ENCODE measurements at places on chromosomes 12 and 14.

DNA sequence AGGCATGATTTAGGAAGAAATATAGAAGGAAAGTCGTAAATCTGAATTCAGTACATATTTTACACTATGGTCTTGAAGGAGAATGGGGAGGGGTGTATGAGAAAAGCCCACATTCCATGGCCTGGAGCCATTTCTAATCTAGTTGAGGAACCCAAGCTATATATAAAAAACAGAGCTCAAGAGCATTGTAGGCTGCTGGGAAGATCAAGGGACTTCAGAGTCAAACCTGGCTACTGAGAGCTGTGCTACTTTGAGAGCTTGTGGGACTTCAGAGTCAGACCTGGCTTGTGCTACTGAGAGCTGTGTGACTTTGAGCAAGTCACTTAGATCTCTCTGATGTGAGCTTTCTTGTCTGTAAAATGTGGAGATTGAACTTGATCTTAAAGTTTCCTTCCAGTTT lies 58.7 kb downstream of the TBK1 start:
- no peak for DNase-seq

GRCh38 chr12:69070319-69071090 lies 137.5 kb upstream of the CPM start:
- DNase-seq = peak; percentile 47

- DNase-seq = no peak
Measured at GRCh38 chr14:88605594-88605993, 42.8 kb downstream of the ZC3H14 start.

DNA sequence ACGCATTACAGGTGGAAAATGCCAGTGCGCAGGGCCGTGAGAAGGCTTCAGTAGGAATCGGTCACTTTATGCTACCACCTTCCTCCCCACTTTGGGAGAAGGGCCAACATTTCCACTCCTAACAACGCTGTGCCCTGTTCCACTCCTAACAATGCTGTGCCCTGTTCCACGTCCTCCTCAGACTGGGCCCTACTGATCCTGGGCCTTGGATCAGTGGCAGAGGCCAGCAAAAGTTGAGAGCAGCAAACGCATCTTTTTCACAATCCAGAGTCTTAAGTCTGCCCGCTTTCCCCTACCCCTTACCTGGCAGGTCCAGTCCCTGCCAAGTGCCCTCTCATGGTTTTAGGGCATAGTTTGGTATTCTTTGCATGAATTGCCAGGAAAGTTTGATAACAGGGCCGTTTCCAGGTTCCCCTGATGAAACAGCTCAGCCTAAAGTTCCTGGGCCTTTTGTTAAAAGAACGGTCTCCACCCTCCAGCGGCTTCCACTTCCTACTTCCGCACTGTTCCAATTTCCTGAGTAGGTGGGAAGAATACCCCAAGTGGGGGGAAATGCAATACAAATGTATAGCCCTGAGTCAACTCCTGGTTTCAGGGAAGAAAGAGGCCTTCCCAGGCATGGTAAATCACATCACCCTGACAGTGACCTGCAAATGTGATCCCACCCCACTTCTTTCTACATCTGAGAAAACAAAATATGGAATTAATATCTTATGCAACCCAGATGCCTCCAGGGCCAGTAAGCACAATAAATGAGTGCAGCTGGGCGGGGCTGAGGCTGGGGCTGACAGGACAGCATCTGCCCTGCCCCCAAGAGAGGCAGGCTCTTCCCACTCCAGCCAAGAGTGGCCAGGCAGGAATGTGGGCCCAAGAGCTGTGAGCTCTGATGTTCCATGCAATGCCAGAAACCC lies 15.0 kb downstream of the KCTD10 start:
- no peak for DNase-seq

- no peak for DNase-seq
Measured at GRCh38 chr12:112907415-112908157, 824 bp downstream of the OAS1 start.

GRCh38 chr12:58489394-58489793 lies 430.9 kb downstream of the LRIG3 start:
- DNase-seq = no peak

GRCh38 chr12:127881371-127882140 lies 385.4 kb upstream of the TMEM132C start:
- no peak for DNase-seq

- no peak for DNase-seq
Measured at GRCh38 chr14:84420221-84420620, 1109.7 kb upstream of the FLRT2 start.

- DNase-seq = no peak
Measured at GRCh38 chr12:129071362-129071761, 218.1 kb downstream of the GLT1D1 start.

DNA sequence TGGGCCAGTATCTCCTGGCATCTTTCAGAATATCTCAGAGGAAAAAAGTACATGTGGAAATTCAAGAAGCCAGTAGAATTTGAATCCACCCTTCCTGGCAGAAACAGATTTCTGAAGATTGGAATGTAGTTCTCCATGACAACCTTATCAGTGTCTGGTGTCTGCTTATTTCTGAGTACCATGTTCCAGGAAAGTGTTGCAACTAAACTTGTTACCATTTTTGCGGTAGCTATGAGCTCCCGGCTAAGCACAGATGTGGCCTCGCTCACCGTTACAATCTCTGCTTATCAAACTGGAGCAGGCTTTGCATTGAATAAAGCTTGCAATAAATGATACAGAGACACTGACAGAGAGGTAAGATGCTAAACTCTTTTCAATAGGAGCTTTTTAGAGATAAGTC lies 13.0 kb upstream of the ITPR2 start:
- DNase-seq = no peak

- DNase-seq = no peak
Measured at GRCh38 chr14:32324601-32325000, 4.5 kb upstream of the AKAP6 start.

DNA sequence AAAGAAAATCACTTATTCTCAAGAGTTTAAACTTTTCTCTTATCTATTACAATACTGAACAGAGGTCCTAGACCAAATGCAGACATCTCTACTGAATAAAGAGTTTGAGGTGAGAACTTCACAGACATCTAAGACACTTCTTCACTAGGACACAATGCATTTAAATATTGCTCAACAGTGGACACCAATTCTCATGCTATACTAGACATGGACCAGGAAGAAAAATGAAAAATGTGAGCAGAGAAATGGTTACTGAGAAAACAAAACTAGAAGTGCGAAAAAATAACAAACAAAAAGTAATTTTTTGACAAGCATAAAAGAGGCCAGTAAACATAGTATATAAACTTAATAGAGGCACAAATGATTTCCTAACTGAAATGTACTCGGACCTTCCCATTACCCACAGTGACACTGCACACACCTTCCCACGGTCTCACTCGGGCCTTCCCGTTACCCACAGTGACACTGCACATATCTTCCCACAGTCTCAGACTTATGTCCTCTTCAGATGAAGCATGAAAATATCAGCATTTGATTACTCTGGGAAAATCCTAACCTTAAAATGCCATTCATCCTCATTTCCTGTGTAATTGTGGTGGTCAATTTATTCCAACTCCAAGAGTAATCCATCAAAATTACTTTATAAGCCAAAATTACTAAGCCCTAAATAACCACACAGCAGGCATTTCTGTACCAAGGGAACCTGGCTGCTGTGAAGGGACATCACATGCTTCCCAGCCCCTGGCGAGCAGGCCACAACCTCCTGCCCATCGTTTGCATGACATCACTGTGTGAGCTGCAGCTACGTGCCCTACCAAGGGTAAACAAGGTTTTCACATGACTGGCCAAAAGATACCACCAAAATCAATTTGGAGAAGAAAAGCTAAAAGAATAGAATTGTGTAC lies 6.4 kb downstream of the SLC15A4 start:
- DNase-seq = no peak

GRCh38 chr14:71175491-71175890 lies 268.2 kb downstream of the PCNX1 start:
- no peak for DNase-seq

GRCh38 chr14:68510201-68511128 lies 282.4 kb downstream of the ZFP36L1 start:
- DNase-seq = no peak

DNA sequence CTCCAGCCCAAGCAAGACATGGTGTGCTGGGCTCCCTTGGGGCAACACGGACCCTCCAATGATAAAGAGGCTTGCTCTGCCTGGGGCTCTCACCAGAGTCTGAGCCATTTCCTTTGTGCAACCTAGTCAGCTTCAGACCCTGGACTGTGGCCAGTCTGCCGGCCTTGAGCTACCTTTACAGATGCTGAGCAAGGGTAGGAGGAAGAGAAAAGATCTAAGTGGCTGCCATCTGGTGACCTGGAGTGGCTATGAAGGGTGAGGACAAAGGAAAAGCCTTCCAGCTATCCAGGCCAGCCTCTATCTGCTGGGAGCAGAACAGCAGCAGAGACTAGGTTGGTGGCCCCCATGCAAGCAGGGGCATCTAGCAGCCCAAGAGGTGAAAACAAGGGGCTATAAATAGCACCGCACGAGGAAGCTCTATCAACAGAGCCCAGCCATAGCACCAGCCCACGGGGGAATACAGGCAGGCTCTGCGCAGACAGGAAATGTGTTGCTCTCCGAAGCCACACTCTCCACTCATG lies 230.1 kb downstream of the FOXN3 start:
- DNase-seq = no peak

- no peak for DNase-seq
Measured at GRCh38 chr12:15677228-15677627, 112.0 kb downstream of the EPS8 start.

- no peak for DNase-seq
Measured at GRCh38 chr12:108757856-108758255, 26.5 kb upstream of the CORO1C start.
